ENCODE measurements at places on chromosomes 13 and 19.
A peak's percentile ranks its signal among the peaks of the same experiment; 100 is the strongest.

- no peak for DNase-seq
Observed at GRCh38 chr13:63048653-63049052, 1633.0 kb upstream of the PCDH20 start.

GRCh38 chr13:29457299-29457698 lies 138.2 kb downstream of the SLC7A1 start:
- DNase-seq, result peak; percentile 74

DNA sequence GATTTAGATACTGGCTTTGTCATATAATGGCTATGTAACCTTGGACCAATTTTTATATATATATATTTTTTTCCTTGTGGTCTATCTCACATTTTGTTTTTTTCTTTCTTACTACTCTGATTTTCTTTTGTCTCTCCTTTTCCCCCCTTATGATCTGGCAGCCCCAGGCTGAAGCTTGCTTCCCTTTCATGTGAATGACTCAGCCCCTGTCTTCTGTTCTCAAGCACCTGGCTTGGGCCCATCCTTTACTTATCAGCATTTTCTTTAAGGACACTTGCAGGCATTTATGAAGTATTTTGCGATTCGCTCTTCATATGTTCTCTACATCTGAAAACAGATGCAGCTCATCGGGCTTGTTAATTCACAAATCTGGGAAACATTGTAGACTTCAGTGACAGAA lies 163.6 kb downstream of the SPRY2 start:
- no peak for DNase-seq

GRCh38 chr13:94662274-94662945 lies 49.9 kb downstream of the SOX21 start:
- no peak for DNase-seq

DNA sequence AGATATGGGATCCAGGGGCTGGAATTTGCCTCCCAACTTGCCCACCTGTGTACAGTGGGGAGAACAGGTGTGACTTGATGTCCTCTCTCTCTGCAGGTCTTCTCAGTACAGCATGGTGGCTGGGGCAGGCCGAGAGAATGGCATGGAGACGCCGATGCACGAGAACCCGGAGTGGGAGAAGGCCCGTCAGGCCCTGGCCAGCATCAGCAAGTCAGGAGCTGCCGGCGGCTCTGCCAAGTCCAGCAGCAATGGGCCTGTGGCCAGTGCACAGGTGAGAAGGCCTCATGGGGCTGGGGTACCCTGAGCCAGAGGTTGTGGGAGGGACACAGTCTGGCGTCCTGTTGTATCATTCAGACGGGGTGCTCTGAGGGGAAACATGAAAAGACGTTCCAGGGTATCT lies 3.0 kb downstream of the LENG8 start:
- DNase-seq, result no peak

GRCh38 chr19:4794971-4795370 lies 3.4 kb downstream of the FEM1A start:
- DNase-seq, result no peak

DNA sequence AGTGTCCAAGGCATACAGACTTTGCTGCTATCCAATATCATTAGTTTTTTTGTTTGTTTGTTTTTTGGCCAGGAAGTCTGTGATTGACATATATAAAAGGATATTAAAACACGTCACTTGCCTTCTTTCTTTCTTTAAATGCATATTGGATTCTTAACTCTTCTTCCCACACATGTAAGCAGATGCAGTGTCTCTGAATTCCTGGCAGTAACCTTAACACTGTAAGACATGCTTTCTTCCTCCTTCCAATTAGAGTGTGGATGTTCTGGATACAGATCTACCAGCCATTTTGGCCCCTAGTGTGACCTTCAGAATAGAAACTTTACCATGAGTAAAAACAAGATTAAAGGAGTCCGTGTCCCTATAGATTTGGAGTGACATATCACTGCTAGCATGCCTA lies 967.4 kb upstream of the PRR20A start:
- DNase-seq, result no peak

DNA sequence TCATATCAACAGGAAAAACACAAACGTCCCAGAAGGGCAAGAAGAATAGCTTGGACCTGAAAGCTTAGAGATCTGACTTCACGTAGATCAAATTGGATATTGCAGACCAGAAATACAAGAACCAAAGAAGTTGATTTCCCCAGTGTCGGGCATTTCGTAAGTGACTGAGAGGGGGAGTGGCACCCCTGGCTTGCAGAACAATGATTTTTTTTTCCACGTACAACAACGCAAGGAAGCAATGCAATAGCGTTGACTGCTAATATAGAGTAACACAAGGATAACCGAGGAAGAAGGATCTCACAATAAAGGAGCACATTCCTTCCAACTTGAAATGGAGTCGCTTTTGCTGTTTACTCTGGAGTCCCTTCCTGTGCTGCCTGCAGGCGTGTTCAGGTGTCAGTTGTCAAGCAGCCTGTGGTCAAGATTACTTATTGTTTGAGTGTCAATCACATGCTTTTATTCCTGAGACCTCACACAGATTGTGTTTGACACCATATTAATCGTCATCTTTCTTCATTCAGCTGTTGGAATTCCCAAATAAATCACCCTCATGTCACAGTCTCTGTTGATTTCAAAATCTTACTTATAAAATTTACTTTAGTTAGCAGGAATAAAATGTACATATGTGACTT lies 139.4 kb downstream of the FREM2 start:
- no peak for DNase-seq

DNA sequence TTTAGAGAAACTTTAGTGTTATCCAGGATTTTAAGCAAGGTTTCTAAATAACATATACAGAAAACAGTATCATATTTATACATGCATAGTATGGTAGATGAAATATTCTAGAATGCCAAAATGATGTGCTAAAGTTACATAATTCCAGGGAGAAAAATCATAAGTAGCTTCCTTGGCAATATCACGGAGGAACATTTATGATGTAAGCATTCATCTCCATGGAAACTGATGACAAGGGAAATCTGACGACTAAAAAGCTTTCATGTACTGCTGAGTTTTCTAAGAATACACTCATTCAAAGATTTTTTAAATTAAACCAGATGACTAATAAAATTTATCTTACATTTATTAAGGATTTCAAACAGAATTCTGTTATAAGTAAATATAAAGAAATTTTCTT lies 4.7 kb downstream of the TEX30 start:
- no peak for DNase-seq
